ENCODE measurements at places on chromosomes 2 and 18. TPM values are rescaled to one million over a fixed set of nuclear protein-coding genes. Genes with fewer than 3 reads are reported as not detected.

DNA sequence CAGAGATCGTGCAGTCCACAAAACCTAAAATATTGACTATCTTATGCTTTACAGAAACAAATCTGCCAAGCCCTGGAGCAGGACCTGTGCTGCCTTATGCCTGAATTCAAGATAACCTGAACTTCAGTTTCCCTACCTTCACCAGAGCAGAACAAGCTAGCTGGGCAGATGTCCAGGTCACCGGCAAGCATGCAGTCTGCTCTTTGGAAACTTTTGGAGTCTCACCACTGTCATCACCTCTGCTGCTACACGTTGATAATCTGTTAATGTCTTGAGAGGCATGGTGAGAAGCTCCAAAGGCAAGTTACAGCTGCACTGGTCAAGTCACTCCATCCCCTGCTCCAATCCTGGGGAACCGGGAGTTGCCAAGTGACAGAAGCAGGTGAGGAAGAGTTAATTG, 354.2 kb downstream of the RBM43 start:
- no peaks in the 10 kb centered on the region for H3K4me1 ChIP-seq
- H3K27me3 ChIP-seq: no peaks in the 10 kb centered on the region
- H3K27ac ChIP-seq: no peak overlapping the region
- no peak for DNase-seq

Gene MYO7B
- total RNA-seq: 0.30 TPM

Gene FSIP2
- 0.21 TPM for total RNA-seq

GRCh38 chr2:69741229-69741574, 732 bp upstream of the ANXA4 start:
- H3K27me3 ChIP-seq: peaks cover 12% of the 10 kb centered on the region
- H3K4me1 ChIP-seq: peaks cover 28% of the 10 kb centered on the region
- peaks cover 6% of the 10 kb centered on the region for H3K36me3 ChIP-seq

GRCh38 chr2:197045115-197045514, 118.6 kb upstream of the PGAP1 start:
- H3K27ac ChIP-seq: peak overlapping the region; percentile 44
- no peaks in the 10 kb centered on the region for H3K27me3 ChIP-seq
- peaks cover 4% of the 10 kb centered on the region for H3K4me1 ChIP-seq
- peaks cover 53% of the 10 kb centered on the region for H3K36me3 ChIP-seq

- no peaks in the 10 kb centered on the region for H3K27me3 ChIP-seq
- H3K4me1 ChIP-seq: peaks cover 48% of the 10 kb centered on the region
- peak overlapping the region; percentile 79 for H3K4me3 ChIP-seq
- no peak for DNase-seq
Observed at GRCh38 chr2:96264086-96264485, 1.7 kb downstream of the TMEM127 start.

Gene SPAG16
- 8.0 TPM for total RNA-seq

DNA sequence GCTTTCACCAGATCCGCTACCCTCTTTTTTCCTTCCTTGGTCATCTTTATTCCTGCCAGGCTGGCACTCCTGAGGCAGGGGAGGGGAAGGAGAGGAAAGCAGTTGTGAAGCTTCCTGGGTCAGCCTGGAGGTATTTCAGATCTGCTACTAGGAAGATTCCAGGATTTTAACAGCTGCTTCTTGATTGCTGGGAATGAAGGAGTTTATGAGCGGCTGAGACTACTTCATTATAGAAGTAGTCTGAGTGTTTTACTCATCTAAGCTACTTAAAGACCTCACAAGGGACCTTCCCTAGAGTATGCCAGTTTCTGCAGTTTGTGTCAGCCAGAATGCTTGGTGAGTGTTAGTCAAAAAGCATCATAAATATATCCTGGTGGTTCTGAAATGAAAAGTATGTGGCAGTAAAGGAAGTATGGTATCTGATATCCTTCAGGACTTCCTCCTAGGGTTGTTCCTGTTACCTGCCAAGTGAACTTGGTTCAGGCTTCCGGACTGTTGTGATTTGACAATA, 1.9 kb downstream of the TANC1 start:
- H3K4me3 ChIP-seq: peak overlapping the region; percentile 73
- no peaks in the 10 kb centered on the region for H3K36me3 ChIP-seq
- H3K27me3 ChIP-seq: peaks cover 66% of the 10 kb centered on the region
- H3K4me1 ChIP-seq: peaks cover 13% of the 10 kb centered on the region
- no peak for DNase-seq

Gene SETBP1
- 27.4 TPM for total RNA-seq

GRCh38 chr2:226478109-226478809, 321.4 kb downstream of the IRS1 start:
- H3K27me3 ChIP-seq: peaks cover 3% of the 10 kb centered on the region
- H3K4me3 ChIP-seq: no peak overlapping the region
- H3K4me1 ChIP-seq: no peaks in the 10 kb centered on the region
- H3K36me3 ChIP-seq: no peaks in the 10 kb centered on the region
- no peak overlapping the region for H3K27ac ChIP-seq
- no peak for DNase-seq

Gene CTIF
- 7.0 TPM for total RNA-seq
